ENCODE measurements at places on chromosomes 2 and 18.

- DNase-seq: no peak
Measured at GRCh38 chr2:172228177-172228808, 125.6 kb upstream of the DLX2 start.

DNA sequence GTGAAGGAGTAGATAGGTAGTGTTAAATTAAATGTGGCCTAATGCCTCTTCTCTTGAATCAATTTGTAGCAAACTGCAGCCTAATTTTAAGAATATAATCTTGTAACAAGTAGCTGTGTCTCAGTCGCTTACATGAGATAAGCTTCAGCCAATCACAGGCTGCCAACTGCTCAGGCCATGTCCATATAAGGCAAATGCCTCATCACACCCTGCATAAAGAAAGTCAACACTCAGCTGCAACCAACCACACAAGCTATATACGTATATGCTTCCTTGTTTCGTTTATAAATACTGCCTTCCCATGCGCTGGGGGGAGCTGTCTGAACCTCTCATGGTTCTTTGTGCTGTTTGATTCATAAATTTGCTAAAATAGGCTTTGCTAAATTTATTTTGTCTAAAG, 476.3 kb downstream of the TRIB2 start:
- DNase-seq: no peak

GRCh38 chr18:50358844-50359243, 16.0 kb upstream of the SKA1 start:
- no peak for DNase-seq

GRCh38 chr2:187354661-187355060, 93.4 kb downstream of the CALCRL start:
- no peak for DNase-seq

DNA sequence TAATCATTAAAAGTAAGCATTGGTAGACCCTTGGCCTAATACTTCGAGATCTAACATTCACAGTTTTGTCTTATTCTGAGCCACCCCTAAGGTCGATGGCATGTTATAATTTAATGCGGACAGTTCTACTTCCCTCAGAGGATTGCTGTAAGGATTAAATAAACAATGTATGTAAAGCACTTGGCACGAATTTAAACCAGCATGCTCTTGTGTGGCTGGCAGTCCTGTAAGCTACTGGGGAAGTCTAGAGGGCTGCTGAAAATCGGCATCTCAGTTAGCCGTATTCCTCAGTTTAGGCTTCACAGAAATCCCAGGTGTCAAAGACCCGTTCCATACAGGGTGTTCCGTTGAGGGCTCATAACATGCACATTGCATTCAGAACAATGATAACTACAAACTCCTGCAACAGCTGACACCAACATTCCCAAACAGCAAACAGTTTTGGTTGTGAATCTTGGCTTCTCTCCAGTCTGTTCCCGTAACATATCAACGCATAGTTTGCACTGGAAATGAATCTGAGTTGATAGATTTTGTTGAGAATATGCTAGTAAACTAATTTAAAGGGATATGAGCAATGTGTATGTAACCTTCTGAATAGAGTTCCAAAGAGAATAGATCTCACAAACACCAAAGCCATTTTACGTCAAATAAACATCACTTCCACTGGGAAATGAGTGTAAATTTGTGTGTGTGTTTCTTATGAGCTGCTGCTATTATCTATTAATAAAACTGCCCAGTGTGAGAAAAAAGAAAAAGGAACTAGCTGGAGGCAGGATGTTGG, 52.2 kb upstream of the ACKR3 start:
- DNase-seq: no peak

DNA sequence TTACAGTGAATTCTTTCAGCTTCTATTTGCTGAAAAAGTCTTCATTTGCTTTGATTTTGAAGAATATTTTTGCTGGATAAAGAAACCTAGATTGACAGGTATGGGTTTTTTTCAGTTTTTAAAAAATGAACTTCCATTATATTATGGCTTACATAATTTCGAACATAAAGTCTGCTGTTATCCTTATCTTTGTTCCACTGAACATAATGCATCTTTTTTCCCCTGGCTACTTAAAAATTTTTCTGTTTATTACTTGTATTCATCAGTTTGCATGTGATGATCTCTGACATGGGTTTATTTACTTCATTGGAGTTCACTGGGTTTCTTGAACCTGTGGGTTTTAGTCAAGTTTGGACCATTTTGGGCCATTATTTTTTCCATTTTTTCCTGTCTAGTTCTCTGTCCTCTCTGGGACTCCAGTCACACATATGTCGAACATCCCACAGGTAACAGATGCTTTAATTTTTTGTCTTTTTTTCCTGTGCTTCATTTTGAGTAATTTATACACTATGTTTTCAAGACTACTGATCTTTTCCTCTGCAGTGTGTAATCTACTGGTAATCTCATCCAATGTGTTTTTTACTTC, 33.1 kb downstream of the SEC11C start:
- no peak for DNase-seq

GRCh38 chr2:10279946-10280463, 22.7 kb upstream of the HPCAL1 start:
- no peak for DNase-seq

- DNase-seq: no peak
Measured at GRCh38 chr2:24930768-24931167, 10.7 kb upstream of the ADCY3 start.

DNA sequence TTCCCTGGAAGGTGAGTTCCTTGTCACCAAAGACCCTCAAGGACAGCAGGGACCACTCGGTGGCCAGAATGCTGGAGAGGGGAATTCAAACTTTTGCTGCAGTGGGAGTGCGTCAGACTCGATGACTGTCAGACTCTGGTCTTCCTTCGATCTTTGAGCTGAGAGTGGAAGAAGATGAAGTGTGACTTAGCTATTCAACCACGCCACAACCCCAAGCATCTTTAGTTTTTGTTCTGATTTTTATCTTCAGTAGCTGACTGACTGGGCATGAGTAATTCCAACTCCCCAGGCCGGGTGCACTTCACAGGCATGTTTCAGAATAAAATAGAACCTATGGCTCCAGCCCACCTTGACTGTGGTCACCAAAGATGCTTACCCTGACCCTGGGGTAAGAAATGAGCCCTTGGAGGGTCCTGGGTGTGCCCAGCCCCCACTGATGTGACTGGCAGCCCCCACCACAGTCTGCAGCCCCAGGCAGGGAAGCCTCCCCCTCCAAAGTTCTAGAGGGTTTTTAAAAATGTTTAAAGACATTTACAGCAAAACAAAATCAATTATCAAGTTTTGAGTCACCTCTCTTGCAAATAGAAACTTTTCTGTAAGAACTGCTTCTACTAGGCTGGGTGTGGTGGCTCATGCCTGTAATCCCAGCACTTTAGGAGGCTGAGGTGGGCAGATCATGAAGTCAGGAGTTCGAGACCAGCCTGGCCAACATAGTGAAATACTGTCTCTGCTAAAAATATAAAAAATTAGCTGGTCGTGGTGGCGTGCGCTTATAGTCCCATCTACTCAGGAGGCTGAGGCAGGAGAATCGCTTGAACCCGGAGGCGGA, 24.9 kb upstream of the YWHAQ start:
- DNase-seq: peak; percentile 17

GRCh38 chr18:78875016-78875777, 104.4 kb upstream of the SALL3 start:
- DNase-seq: peak; percentile 29

DNA sequence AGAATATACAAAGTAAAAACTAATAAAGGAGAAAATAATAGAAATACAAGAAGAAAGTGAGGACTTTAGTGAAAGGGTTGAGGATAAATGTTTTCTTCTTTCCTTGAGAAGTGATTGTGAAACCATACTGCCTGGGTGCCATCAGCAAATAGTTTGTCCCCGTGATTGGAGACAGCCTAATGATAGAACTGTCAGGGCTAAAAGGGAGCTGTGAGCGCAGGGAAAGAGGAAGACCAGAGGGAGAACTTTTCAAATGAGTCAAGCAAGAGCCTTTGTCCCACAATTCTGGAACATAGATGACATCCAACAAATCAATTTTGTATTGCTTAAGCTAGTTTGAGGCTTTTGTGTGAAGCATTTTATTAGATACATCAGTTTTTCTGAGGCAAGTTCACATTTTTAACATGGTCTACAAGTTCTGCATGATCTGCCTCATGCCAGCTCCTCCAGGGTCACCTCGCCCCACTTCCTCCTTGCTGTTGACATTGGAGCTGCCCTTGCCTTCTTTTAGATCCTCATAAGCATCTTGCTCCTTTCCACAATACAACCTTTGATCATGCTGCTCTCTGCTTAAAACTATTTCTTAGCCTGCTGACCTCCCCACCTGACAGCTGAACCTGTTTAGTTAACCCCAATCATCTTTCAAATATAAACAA, 213.4 kb upstream of the REG3G start:
- DNase-seq: no peak

DNA sequence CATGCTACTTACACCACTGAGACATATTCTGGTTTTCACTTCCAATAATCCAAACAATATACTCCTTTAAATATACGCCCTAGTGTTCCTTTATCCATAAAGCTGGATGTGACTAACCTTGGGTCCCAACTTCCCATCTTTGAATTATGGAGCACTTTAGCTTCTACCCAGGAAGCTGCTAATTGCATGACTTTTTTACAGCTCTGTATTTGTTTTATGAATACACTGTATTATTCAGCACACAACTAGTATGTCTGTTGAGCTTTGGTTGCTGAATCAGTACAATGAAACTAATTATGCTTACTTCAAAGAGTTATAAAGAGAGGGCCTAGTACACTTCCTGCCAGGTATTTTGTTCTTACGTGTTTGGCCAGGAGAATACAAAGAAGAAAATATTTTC, 118.5 kb downstream of the BAZ2B start:
- DNase-seq: no peak

- DNase-seq: no peak
Measured at GRCh38 chr2:196356332-196356731, 185.0 kb upstream of the STK17B start.

- peak; percentile 90 for DNase-seq
Measured at GRCh38 chr2:43218702-43219382, 7.6 kb downstream of the ZFP36L2 start.

DNA sequence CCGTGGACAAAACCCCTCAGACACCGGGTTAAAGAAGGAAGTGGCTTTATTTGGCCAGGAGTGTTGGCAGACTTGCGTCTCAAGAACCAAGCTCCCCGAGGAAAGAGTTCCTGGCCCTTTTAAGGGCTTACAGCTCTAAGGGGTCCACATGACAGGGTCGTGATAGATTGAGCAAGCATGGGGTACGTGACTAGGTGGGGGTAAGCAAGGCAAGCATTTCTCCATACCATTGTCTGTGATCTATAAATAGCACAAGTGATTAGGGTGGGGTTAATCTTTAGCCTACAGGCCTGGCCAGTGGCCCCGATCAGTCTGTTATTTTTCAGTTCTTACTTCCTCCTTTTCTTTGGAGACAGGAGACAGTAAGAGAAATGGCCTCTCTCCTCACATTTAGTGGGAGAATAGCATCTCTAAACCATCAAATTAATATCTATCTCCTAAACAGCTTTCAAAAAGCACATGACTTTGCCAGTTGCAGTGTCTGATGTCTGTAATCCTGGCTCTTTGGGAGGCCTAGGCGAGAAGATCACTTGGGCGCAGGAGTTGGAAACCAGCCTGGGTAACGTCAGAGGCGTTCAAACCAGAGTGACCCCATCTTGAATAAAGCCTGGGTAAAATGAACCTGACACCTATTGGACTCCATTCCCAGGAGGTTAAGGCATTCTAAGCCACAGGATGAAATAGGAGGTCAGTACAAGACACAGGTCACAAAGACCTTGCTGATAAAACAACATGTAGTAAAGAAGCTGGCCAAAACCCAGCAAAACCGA, 18.3 kb upstream of the CNOT11 start:
- no peak for DNase-seq

- no peak for DNase-seq
Measured at GRCh38 chr2:31962757-31963361, 47.9 kb downstream of the MEMO1 start.

DNA sequence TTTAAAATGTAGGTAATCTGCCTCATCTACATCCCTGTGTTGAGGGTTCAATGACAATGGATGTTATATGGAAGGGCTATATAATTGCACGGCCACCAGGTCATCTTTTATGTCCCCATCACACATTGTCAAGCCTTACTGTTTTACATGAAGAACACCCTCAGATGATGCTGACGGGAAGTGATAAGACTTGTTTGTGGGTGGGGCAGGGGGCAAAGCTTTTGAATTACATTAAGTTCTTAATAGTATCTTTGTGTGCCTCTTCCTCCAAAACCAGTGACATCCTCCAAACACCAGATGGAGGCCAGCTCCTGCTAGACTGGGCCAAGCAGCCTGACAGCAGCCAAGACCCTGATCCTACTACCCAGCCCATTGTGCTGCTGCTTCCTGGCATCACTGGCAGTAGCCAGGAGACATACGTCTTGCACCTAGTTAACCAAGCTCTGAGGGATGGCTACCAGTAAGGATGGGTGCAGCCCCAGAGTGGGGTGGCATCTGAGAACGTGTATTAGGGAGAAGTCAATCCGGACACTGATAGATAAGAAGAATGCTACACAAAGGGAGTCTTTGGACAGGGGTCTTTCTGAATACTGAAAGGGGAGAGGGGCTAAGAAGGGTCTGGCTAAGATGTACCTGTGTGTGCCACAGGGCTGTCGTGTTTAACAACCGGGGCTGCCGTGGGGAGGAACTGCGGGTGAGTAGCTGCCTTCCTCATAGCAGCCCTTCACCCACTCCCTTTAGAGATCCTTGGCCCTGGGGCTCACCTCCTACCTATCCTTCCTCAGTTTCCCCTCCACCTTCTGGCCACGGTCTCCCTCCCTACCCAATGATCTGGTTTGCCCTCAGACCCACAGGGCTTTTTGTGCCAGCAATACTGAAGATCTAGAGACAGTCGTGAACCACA, 5.3 kb downstream of the ABHD1 start:
- no peak for DNase-seq

- no peak for DNase-seq
Measured at GRCh38 chr2:18474700-18475099, 85.8 kb downstream of the RDH14 start.

- no peak for DNase-seq
Measured at GRCh38 chr2:27174638-27175037, 25.8 kb downstream of the TCF23 start.

DNA sequence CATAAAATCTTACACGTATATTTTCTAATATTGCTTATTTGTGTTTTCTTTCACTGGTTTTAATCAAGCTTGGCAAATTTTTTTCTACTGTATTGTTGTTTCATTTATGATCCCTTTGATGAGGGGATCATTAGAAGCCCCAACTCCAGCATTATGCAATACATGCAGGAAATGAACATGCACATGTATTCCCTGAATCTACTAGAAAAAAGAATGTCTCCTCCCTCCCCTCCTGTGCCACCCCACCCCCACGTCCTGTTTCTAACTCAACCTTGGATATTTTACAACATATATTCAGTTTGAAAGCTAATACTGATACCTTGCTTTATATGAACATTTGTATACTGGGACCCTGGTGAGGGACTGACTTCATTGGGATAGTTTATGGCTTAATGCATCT, 53.0 kb downstream of the EML6 start:
- DNase-seq: no peak

- no peak for DNase-seq
Measured at GRCh38 chr2:201907563-201907881, 101.2 kb downstream of the CDK15 start.

- DNase-seq: peak; percentile 7
Measured at GRCh38 chr2:190718652-190719526, 70.0 kb downstream of the NAB1 start.

GRCh38 chr2:51490576-51491234, 458.8 kb upstream of the NRXN1 start:
- no peak for DNase-seq

All from CD4-positive, alpha-beta T cell treated with Interleukin-12 subunit alpha and Interleukin-12 subunit beta, for 1 hour (primary cell).